ENCODE measurements at places on chromosomes 4 and X.

DNA sequence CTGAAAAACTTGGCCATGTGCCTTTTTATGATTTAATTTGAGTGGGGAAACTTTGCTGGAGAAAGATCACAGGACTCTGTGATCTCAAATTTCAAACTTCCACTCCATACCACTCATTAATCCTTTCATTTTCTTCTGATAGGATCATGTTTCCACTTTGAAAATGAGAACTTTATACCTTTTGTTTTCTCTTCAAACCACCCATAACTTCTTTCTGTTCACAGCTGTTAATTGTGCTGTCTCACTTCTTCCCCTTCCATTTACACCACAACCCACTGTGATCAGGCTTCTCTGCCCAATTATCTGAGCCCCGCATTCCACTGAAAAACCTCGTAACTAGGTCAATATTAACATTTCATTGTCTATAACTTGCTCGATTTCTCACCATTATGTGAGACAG, 47.0 kb upstream of the ARSJ start:
- no peak for DNase-seq

GRCh38 chr4:48352793-48353192, 11.5 kb downstream of the SLAIN2 start:
- no peak for DNase-seq

GRCh38 chr4:82919386-82919785, 18.9 kb downstream of the THAP9 start:
- DNase-seq: peak; percentile 29

- DNase-seq: no peak
Measured at GRCh38 chr4:114727461-114727860, 128.9 kb downstream of the UGT8 start.

GRCh38 chrX:106936246-106936645, 16.0 kb downstream of the CLDN2 start:
- no peak for DNase-seq

GRCh38 chr4:69167300-69167699, 47.2 kb downstream of the UGT2B11 start:
- no peak for DNase-seq

DNA sequence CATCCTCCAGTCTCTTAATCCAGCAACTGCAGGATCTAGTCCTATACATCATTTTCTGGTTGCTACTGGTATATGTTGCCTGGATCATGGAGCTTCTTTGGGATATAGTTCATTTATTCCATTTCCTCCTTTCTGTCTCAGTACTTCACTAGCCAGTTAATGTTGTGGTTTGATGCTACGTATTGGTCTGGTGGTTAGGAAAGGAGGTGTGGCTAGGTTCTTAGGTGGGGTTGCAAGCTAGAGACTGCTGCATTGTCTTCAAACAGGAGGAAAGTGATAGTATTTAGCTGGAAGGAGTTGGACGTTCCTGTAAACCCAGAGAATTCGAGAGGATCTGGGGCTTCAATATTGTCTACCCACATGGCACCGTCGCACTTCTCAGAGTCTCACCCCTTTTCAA, 129.5 kb downstream of the SNCA start:
- DNase-seq: no peak

DNA sequence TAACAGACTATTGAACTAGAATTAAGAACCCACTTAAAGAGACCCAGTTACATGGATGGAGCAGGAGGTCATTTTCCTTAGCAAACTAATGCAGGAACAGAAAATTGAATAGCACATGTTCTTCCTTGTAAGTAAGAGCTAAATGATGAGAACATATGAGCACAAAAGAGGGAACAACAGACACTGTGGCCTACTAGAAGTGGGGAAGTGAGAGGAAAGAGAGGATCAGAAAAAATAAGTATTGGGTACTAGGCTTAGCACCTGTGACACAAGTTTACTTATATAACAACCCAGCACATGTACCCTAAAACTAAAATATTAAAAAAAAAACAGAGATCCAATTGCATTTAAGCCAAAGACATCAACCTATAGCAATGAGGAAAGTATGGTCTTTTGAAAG, 26.2 kb downstream of the ARAP2 start:
- DNase-seq: no peak

DNA sequence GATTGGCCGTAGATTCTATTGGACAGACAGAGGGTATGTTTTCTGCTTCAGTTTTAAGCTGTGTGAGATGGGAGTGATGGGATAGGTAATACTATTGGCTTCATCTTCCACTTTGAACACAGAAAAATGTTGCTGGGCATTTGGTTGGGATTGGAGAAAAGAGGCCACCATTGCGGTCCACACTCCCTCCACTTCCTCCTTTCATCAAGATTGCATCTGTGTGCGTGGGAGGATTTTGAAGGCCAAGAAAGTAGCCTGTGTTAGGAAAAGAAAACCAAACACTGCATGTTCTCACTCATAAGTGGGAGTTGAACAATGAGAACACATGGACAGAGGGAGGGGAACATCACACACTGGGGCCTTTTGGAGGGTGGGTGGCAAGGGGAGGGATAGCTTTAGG, 56.4 kb downstream of the EGF start:
- no peak for DNase-seq

- no peak for DNase-seq
Measured at GRCh38 chr4:151887031-151887815, 126.4 kb upstream of the GATB start.

- peak; percentile 34 for DNase-seq
Measured at GRCh38 chrX:13721819-13722519, 12.5 kb downstream of the TRAPPC2 start.

- no peak for DNase-seq
Measured at GRCh38 chr4:184030036-184030435, 124.9 kb downstream of the STOX2 start.

GRCh38 chr4:109275066-109275745, 27.3 kb downstream of the COL25A1 start:
- no peak for DNase-seq

DNA sequence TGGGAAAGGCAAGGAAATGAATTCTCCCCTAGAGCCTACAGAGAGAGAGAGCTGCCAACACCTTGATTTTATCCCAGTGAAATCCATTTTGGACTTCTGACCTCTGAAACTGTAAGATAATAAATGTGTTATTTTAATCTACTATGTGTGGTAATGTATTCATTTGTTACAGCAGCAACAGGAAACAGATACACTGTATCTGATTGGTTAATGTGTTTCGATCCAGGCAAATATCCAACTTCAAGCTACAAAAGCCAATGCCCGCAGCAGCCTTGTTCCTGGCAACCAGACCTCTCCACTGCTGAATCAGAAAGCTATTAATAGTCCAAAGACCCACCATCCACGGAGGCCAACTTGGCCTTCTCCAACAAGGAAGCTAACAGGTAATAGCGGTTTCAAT, 318.1 kb downstream of the PTTG2 start:
- peak; percentile 20 for DNase-seq

GRCh38 chrX:10507181-10507580, 113.2 kb downstream of the MID1 start:
- no peak for DNase-seq

DNA sequence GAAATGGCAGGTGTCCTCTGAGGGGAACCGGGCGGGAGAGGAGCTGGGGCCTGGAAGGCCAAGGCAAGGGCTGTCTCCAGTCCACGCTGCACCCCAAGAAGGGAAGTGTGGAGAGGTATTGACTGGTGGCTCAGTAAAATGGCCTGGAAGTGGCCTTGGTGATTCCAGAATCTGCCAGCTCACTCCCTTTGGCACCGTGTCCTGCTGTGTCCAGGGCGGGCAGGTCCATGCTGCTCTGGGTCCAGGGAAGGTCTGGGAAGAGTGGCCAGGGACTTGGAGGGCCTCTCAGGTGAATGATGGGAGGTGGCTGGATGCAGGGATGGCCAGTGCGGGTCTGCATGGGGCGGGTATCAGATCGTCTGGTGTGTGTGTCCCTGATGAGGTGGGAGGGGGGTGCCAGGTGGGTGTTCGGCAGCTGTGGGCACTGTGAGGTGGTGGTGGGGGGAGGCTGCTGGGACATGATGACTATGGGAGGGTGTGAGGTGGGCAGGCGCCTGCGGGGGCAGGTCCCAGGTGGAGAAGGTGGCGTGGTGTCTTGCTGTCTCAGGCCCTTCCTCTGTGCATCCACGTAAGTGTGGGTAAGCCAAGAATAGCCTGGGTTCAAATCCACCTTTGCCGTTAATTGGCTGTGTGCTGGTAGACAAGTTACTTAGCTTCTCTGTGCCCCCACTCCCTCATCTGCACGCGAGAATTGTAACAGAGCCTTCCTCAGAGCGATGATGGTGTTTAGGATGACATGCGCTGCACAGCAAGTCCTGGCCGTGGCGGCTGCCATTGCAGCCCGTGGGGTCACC, 17.7 kb downstream of the RGS12 start:
- no peak for DNase-seq

DNA sequence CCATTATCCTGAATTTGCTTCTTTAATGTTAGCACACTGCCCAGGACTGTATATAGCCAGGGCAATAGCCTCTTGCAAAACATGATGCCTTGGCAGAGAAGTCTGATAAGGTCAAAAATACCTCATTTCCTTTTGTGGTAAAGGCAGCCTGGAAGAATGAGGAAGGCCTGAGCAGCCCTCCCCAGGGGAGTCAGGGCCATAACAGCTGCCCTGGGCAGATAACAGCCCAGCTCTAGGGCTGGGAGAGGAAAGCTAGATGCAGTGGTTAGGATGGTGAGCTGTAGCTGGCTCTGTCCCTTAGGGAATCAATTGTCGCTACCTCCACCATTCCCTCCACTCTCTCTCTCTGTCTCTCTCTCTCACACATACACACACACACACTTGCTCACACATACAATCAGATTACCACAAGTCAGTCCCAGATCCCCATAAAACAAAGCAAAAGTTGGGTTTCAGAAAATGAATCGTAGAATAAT, 29.2 kb downstream of the EFHC2 start:
- peak; percentile 86 for DNase-seq

DNA sequence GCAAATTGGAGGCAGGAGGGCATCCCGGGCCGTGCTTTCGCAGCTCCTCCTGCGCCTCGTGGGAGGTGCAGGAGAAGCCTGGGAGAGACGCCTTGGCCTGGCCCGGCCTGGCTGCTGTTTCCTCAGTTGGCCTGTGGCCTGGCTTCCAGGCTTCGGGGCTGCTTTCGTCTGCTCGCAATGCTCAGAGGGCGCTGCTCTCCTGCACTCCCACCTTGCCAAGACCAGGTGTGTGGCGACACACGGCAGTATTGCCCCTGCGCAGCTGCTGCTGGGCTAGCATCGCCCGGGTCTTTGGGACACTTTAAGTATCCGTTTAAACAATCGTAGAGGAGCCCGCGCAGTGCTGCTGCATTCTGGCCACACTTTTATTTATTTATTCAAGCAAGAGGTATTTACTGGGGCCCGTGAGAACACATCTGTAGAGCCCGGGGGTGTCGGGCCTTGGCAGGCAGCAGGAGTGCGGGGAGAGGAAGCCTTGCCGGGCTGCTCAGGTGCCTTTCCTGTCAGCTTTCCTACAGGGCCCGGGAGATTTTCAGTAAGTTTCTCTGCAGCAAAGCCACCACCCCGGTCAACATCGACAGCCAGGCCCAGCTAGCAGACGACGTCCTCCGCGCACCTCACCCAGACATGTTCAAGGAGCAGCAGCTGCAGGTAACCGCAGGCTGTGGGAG, 26.2 kb upstream of the HGFAC start:
- DNase-seq: no peak

DNA sequence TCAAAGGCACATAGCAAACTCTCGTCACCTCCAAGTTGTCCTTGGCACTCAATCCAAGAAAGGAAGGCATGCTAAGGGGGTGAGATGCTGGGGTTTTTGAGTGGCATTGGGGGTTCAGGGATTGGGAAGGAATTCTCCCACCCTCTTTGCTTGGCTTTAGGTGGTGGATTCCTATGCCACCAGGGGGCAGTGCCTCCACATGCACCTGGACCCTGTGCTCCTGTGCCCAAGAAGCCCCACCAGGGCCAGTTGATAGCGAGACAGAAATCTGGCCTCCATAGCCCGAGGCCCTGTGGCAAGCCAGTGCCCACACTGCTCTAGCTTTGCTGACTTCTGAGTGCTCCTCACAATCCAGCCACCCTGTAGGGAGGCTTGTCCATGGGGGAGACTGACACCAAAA, 2.0 kb upstream of the FATE1 start:
- DNase-seq: no peak

DNA sequence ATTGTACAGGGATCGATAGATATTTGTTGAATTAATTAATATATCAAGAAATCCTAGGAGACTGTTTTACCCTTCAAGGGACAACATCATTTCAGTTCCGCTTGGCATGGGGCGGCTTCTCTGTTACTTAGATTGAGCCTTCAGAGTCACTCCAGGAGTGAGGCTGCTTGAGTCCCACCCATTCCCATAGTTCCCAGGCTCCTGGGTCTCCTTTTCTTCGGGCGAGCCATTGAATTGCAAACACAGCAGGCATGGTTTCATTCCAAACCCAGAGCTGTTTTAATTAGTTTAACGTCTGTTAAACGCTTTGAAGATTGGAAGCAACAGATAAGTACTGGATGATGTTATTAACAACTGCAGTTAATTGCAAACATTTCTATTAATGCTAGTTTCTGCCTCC, 571 bp upstream of the EDA start:
- no peak for DNase-seq

DNA sequence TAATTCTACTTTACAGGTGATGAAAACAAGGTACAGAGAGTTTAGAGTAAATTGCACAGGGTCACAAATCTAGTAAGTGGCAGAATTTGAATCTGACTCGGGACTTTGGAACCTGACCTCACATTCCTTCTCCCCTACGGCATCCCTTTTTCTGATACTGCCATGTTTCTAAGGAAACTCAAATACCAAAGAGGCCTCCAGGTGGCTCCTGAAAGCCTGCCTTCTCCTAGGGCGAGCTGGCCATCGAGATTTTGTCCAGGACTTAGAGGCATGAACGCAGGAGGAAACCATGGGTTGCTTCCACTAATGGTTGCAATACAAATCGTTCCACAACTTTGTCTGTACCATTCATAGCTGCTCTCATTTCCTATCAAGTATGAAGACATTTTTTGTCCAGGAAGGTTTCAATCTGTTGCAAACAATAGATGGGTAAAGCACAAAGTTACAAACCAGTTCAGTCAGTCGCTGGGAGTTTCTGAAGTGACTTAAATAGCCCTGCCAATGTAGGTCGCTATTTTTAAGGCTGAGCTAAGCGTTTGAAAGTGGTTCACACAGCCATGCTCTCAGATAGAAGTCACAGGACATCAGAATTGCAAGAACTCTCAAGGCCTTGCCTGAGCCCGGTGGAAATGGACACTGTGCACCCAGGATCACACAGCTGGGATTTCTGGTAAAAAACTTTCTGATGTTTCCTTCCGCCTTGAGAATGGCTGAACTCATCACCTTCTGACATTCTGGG, 296.6 kb upstream of the PRPS2 start:
- DNase-seq: no peak

GRCh38 chr4:16489226-16489625, 263.0 kb upstream of the TAPT1 start:
- DNase-seq: no peak

All from large intestine (tissue), 12 donors.